ENCODE measurements at places on chromosomes 6 and 20. TPM values are rescaled to one million over a fixed set of nuclear protein-coding genes. Genes with fewer than 3 reads are reported as not detected.

Gene ADTRP
- total RNA-seq = not detected

Gene SUMO4
- 0.16 TPM for total RNA-seq

Gene HAO1
- not detected for total RNA-seq

Gene DNAH8
- not detected for total RNA-seq

Gene BEND3
- total RNA-seq = 0.90 TPM

Gene PRDM1
- total RNA-seq = under 0.01 TPM

Gene OPRL1
- total RNA-seq = not detected

Gene LSM14B
- 27.3 TPM for total RNA-seq

Gene EYA4
- 0.65 TPM for total RNA-seq

Gene HDGFL1
- total RNA-seq = not detected

Gene DDX27
- 16.4 TPM for total RNA-seq
